Activated CD4-positive, alpha-beta T cell treated with anti-CD3 and anti-CD28 coated beads, Interleukin-2, amount 10 ng/mL, durations not matched to agents 24 days and 14 days (primary cell): ENCODE measurements at places on chromosomes 12 and 14.
A peak's percentile ranks its signal among the peaks of the same experiment; 100 is the strongest.

- no peaks in the 10 kb centered on the region for H3K36me3 ChIP-seq
- H3K27ac ChIP-seq, result no peak overlapping the region
- H3K27me3 ChIP-seq, result no peaks in the 10 kb centered on the region
- H3K4me1 ChIP-seq, result no peaks in the 10 kb centered on the region
- no peak overlapping the region for H3K4me3 ChIP-seq
- no peak for DNase-seq
Measured at GRCh38 chr12:118611295-118611694, 234.9 kb downstream of the SUDS3 start.

DNA sequence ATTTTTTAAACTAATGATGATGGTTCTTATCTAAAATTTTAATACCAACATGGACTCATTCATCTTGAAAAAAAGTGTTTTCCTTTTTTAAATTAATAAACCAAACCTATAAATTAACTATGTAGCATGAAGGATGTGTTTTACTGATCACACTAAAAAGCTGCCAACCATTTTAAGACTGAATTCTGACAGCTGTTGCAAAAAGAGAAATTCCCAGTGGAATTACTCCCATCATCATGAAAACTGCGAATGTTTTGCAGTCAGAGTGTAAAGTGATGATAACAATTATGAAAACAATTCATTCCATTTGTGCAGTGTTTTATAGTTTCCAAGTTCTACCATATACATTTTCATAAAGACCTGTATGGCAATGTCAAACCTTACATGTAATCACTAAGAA lies 232.8 kb downstream of the SLC2A13 start:
- H3K36me3 ChIP-seq, result no peaks in the 10 kb centered on the region
- H3K27me3 ChIP-seq, result no peaks in the 10 kb centered on the region
- no peaks in the 10 kb centered on the region for H3K4me1 ChIP-seq
- H3K4me3 ChIP-seq, result no peak overlapping the region
- H3K27ac ChIP-seq, result no peak overlapping the region

DNA sequence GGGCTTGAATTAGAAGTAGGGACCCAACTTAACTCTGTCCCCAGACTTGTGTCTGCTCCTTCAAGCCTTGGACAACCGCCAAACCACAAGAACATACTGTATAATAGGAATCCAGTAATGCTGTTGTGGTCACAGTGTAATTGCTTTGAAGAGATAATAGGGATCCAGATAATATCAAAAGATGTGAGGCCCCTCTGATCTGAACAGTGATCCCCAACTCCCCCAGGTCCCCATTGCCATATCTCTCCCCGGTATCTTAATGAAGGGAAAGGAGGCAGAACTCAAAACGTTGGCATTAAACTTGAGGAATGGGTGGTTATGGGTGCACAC lies 8.5 kb upstream of the PLEKHH1 start:
- peaks cover 59% of the 10 kb centered on the region for H3K27me3 ChIP-seq
- no peaks in the 10 kb centered on the region for H3K36me3 ChIP-seq
- H3K4me3 ChIP-seq, result no peak overlapping the region
- no peak for DNase-seq

GRCh38 chr14:70045844-70046535 lies 142.8 kb downstream of the SLC8A3 start:
- H3K4me3 ChIP-seq, result no peak overlapping the region
- DNase-seq, result no peak
- H3K27ac ChIP-seq, result no peak overlapping the region
- H3K36me3 ChIP-seq, result no peaks in the 10 kb centered on the region

- H3K36me3 ChIP-seq, result peaks cover 22% of the 10 kb centered on the region
- H3K4me3 ChIP-seq, result peak overlapping the region; percentile 93
- H3K4me1 ChIP-seq, result peaks cover 39% of the 10 kb centered on the region
Measured at GRCh38 chr14:68795597-68796417, 2.9 kb upstream of the ZFP36L1 start.

DNA sequence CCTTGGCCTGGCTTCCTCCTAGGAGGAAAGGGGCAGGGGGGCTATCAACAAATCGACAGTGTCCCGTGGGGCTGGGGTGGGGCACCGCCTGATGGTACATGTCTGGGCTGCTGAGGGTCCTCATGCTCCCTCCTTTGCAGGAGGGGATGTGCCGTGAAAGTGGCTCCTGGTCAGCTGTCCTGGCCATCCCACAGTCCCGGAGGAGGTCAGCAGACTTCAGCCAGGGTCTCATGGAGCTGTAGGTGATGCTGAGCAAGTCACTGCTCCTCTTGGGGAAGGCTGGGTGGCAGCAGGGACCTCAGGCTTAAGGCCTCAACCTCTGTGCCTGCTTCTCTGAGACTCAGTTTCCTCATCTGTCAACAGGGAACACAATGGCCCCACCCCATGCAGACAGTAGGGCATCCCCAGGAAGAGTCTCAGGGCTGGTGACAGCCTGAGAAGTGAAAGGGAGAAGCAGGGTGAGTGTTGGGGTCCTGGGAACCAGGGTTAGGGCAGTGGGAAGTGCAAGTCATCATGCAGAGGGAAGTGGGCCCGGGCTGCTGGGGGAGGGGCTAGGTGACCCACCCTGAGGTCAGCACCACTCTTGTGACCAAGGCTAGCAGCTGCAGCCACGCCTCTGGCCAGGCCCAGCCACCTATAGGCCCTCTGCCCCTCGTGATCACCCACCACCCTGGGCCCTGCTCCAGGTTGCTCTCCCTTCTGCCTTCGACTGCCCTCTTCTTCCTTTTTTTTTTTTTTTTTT lies 4.4 kb upstream of the TNFAIP2 start:
- no peak overlapping the region for H3K4me3 ChIP-seq
- H3K27ac ChIP-seq, result no peak overlapping the region
- no peaks in the 10 kb centered on the region for H3K36me3 ChIP-seq
- H3K4me1 ChIP-seq, result peaks cover 8% of the 10 kb centered on the region
- H3K27me3 ChIP-seq, result peaks cover 21% of the 10 kb centered on the region

- no peak overlapping the region for H3K4me3 ChIP-seq
- no peaks in the 10 kb centered on the region for H3K36me3 ChIP-seq
- no peak overlapping the region for H3K27ac ChIP-seq
- DNase-seq, result no peak
Measured at GRCh38 chr14:99125113-99125512, 146.9 kb downstream of the BCL11B start.

DNA sequence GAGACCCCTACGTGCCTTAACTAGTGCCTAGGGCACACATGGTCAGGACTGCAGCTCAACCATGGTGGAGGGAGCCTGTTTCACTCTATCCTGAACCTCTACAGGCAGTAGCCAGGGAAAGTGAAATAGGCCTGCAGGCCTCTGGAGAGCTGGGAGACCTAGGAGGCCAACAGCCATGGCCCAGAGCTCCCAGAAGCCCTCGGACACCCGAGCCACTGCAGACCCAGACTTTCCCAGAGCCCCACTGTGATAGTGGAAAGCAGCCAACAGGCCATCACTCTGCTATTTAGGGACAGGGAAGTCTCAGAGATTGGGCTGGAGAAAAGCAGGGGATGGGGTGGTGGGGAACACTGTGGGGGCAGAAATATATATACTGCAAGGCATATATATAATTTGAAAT lies 56.5 kb upstream of the ZFP36L1 start:
- H3K36me3 ChIP-seq, result no peaks in the 10 kb centered on the region
- no peak for DNase-seq
- peaks cover 4% of the 10 kb centered on the region for H3K27me3 ChIP-seq
- H3K4me1 ChIP-seq, result no peaks in the 10 kb centered on the region
- no peak overlapping the region for H3K4me3 ChIP-seq
- H3K27ac ChIP-seq, result no peak overlapping the region

DNA sequence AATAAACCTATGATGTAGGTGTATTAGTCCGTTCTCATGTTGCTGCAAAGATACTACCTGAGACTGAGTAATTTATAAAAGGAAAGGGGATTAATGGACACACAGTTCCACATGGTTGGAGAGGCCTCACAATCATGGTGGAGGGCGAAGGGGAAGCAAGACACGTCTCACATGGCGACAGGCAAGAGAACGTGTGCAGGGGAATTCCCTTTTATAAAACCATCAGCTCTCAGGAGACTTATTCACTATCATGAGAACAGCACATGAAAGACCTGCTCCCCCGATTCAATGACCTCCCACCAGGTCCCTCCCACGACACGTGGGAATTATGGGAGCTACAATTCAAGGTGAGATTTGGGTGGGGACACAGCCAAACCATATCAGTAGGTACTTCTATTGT lies 58.7 kb upstream of the DICER1 start:
- no peak for DNase-seq
- H3K4me1 ChIP-seq, result no peaks in the 10 kb centered on the region
- H3K36me3 ChIP-seq, result no peaks in the 10 kb centered on the region
- H3K27ac ChIP-seq, result no peak overlapping the region

GRCh38 chr12:9509464-9510161 lies 98.1 kb downstream of the KLRB1 start:
- H3K27me3 ChIP-seq, result no peaks in the 10 kb centered on the region
- no peak for DNase-seq
- no peak overlapping the region for H3K4me3 ChIP-seq
- peaks cover 3% of the 10 kb centered on the region for H3K4me1 ChIP-seq
- no peak overlapping the region for H3K27ac ChIP-seq
- H3K36me3 ChIP-seq, result no peaks in the 10 kb centered on the region

DNA sequence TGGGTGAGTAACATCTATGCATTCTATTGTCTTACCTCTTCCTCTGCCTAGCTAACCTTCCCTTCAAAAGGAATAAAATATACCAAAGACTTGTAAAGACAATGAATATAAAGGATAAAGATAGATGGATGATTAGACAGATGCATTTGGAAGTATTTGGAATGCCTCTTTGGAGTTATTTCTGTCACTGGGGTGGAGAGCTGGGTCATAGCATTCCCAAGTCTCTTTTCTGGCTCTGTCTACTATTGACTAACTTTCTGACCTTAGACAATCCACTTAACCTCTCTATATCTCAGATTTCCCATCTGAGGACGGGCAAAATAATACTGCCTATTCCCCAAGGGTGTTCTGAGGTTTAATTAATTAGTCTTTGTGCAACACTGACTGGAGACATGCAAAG lies 517.4 kb downstream of the DIO2 start:
- H3K27ac ChIP-seq, result no peak overlapping the region
- no peaks in the 10 kb centered on the region for H3K27me3 ChIP-seq
- H3K4me1 ChIP-seq, result no peaks in the 10 kb centered on the region
- no peak for DNase-seq
- no peaks in the 10 kb centered on the region for H3K36me3 ChIP-seq

DNA sequence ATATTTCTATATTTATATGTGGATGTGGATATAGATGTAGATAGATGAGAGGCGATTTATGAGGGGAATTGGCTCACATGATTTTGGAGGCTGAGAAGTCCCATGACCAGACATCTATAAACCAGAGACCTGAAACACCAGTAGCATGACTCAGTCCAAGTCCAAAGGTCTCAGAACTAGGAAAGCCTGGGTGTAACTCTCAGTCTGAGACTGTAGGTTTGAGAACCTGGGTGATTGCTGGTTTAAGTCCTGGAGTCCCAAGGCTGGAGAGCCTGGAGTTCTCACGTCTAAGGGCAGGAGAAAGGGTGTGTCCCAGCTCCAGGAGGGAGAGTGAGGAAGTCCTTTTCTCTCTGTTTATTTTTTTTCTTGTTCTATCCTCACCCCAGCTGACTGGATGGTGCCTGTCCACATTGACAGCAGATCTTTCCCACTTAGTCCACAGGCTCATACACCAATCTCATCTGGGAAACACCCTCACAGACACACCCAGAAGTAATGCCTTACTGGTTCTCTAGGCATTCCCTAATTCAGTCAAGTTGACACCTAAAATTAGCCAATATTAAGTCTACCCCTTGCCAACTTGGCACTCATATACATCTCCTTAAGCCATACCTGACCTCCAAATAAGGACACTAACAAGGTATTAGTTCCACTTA lies 45.4 kb downstream of the EMP1 start:
- H3K4me3 ChIP-seq, result no peak overlapping the region
- DNase-seq, result no peak
- no peaks in the 10 kb centered on the region for H3K4me1 ChIP-seq
- H3K27me3 ChIP-seq, result peaks cover 29% of the 10 kb centered on the region

DNA sequence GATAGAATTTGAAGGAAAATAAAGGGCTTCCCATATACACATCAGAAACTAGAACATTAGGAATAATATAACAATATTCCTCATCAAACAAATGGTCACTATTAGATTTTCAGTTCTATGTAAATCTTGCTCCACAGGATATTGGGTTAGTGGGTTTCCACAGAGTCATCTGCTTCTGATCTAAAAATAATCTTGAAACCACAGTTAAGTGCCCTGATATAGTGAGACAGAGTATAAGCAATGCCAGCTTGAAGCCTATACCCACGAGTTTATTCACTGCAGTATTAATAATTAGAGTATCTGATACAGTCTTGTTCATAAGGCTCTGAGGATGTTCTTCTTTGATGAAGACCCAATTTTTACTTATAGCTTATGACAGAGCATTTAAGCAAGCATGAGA lies 74.5 kb upstream of the ATF7IP start:
- H3K27ac ChIP-seq, result no peak overlapping the region
- H3K27me3 ChIP-seq, result no peaks in the 10 kb centered on the region
- no peaks in the 10 kb centered on the region for H3K4me1 ChIP-seq
- H3K4me3 ChIP-seq, result no peak overlapping the region

GRCh38 chr14:90045616-90046015 lies 16.2 kb upstream of the KCNK13 start:
- no peak overlapping the region for H3K27ac ChIP-seq
- H3K4me1 ChIP-seq, result peaks cover 3% of the 10 kb centered on the region
- no peak overlapping the region for H3K4me3 ChIP-seq

DNA sequence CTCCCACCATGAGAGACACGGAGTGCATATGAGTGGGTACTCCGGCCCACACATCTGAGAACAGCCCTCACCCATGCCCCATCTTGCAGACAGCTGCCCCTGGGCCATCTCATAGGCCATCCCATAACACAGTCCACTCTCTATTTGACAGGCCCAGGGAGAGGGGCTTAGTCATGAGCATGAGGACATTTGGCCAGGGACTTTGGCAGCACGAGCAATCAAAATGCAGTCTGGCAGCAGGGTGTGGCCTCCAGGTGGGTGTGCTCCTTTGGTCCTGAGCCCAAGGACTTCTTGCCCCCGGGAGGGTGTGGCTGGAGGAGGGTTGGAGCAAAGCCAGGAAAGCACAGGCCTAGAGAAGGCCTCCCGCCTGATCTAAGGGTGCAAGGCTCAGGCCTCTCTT lies 25.6 kb downstream of the EMP1 start:
- no peak for DNase-seq
- H3K27me3 ChIP-seq, result peaks cover 44% of the 10 kb centered on the region
- H3K27ac ChIP-seq, result no peak overlapping the region
- H3K36me3 ChIP-seq, result peaks cover 2% of the 10 kb centered on the region
- no peaks in the 10 kb centered on the region for H3K4me1 ChIP-seq

DNA sequence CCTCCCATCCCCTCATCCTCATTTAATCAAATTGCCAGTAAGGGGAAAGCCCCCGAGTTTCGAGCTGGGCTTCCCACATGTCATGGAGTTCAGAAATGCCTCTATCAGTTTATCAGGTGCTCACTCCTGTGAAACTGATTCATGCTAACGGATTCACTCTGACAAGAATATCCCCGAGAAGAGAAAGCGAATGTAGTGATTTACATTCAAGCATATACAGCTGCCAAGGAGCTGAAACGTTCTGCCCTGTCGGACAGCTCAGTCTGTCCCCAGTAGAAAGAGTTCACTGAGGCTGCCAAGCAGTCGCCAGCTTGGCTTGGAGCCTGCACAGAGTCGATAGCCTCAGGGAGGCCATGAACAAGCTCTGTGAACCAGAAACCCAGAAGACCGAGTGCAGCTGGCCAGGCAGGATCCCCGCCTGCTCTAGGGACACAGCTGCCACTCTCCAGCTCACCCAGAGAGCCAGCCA lies 88.4 kb downstream of the TMCC3 start:
- peaks cover 2% of the 10 kb centered on the region for H3K4me1 ChIP-seq
- DNase-seq, result no peak
- no peaks in the 10 kb centered on the region for H3K36me3 ChIP-seq
- no peak overlapping the region for H3K4me3 ChIP-seq
- no peak overlapping the region for H3K27ac ChIP-seq
- H3K27me3 ChIP-seq, result peaks cover 30% of the 10 kb centered on the region

GRCh38 chr12:50916292-50916691 lies 36.1 kb upstream of the HIGD1C start:
- H3K4me3 ChIP-seq, result no peak overlapping the region
- H3K4me1 ChIP-seq, result peaks cover 8% of the 10 kb centered on the region
- no peak for DNase-seq
- no peak overlapping the region for H3K27ac ChIP-seq
- H3K27me3 ChIP-seq, result peaks cover 2% of the 10 kb centered on the region
